Vagina (tissue), 2 donors: ENCODE measurements at places on chromosomes 2 and 18.

DNA sequence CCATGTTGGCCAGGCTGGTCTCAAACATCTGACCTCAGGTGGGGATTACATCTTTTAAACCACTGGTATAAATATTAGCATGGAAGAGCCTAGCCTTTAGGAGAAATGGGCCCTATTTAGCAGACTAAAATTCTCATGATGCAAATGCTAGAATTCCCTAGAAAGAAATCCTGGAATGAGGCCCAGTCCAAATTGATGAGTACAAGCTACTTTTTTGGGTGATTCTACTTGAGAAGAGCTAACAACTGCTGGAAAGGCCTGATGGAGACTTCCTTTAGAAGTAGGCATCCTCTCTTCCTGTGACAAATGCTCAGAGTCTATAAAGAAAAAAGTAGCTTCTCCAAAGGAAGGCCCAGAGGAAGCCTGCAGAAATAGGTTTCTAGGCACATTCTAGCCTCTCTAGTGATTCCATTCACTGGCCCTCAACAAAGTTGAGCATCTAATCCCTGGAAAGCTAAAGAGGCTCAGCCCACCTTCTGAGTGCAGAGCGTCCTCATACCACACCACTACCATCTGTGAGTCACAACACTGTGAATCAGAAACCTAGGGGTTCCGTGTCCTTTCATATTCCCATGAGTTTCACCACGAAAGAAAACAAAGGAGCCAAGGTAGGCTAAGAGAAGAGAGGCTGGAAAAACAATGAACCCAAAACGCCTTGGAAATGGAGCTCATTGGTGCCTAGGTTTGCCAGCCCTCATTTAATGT is 183.1 kb downstream of the C1D start:
- H3K27ac ChIP-seq: no peak overlapping the region
- no peak overlapping the region for H3K4me3 ChIP-seq
- H3K4me1 ChIP-seq: peaks cover 11% of the 10 kb centered on the region
- H3K36me3 ChIP-seq: no peaks in the 10 kb centered on the region
- DNase-seq: no peak

DNA sequence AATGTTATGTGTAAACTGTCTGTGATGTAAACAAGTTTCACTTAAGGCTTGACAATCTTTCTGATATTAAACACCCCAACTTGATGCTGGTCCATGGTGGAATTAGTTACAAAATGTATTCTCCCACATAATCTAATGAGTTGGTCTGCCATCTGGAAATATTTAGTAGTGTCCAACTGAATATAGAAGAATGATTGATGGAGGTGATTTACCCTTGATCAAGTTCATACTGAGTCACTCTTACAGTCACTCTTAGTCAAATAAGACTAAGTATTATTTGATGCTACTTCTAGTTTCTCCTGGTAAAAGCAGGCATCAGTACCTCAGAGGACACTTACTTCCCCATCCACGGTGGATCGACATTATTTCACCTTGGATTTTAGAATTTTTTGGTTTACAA is 198.1 kb downstream of the SATB2 start:
- no peaks in the 10 kb centered on the region for H3K4me1 ChIP-seq
- H3K4me3 ChIP-seq: no peak overlapping the region

DNA sequence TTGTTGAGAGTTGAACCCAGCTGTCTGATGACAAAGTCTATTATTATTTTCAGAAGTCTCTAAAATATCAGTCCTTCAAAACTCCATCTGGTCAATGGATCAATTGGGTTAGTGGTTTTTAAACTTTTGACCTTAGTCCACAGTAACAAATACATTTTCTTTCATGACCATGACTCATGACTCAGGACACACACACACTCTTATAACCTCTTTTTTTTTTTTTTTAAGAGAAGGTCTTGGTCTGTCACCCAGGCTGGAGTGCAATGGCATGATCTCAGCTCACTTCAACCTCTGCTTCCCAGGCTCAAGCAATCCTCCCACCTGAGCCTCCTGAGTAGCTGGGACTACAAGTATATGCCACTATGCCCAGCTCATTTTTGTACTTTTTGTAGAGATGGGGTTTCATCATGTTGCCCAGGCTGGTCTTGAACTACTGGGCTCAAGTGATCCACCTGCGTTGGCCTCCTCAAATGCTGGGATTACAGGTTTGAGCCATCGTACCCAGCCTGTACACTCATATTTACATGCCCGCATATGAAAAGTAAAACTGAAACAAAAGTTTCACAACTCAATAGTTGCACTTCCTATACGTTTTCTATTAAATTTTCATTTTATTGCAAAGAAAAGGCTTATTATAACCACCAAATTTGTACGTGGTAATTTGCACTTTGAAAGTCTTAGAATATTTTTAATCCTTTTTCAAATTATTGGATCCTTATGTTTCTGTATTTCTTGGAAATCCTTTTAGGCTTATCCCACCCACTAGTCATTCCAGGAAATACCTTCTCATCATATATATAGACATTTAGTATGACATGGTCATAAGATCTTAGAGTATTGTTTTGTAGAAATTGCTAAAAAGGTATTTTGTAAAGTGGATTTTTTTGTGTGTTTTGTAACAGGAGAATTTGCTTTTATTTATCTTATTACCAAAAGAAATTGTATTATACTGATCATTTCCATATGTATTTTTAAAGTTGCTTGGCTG is 199.0 kb downstream of the LPIN1 start:
- H3K4me1 ChIP-seq: no peaks in the 10 kb centered on the region
- no peaks in the 10 kb centered on the region for H3K27me3 ChIP-seq
- H3K27ac ChIP-seq: no peak overlapping the region
- H3K4me3 ChIP-seq: no peak overlapping the region

- H3K4me1 ChIP-seq: no peaks in the 10 kb centered on the region
- H3K27me3 ChIP-seq: no peaks in the 10 kb centered on the region
- no peak for DNase-seq
- H3K36me3 ChIP-seq: no peaks in the 10 kb centered on the region
- no peak overlapping the region for H3K27ac ChIP-seq
Measured at GRCh38 chr2:192119536-192119935, 75.2 kb downstream of the TMEFF2 start.
